ENCODE measurements at places on chromosomes 3 and 15.

DNA sequence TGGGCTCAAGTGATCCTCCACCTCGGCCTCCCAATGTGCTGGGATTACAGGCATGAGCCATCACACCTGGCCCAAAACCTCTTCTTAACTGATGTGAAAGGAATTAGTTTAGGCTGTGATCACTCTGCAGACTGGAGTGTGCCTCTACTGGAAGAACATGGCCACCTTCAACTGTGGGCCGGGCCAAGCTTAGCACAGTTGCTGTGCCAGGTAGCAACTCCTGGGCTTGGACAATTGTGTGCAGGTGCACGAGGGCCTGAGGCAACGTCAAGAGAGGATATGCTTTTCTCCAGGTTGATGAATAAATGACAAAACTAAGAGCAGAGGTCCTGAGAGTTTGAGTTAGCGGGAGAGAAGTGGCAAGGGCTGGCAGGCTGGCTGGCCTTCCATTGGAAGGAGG is 6.5 kb downstream of the FAH start:
- DNase-seq: no peak

DNA sequence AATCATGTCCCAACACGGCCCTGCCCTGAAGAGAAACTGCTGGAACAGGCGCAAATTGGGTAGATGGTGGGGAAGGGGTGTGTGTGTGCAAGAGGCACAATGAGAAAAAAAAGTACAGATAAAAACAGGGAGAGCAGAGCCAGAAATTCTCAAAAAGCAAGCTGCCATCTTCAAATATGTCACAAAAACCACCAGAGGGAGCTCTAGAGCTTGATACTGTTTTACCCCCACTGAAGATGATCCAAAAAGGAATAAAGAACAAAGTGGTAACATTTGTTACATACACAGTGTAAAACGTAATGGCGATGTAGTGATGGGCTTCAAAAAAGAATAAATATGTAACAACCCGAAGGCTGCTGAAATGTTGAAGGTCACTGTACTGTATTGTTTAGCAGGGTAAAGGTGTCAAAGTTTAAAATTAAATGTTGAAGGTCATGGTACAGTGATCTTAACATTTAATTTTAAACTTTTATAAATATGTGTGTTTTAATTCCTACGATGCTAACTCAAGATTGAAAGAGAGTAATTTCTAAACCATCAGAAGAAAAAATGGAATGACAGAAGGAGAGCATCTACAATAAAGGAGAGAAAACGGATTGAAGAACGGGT is 6.0 kb downstream of the SNRPA1 start:
- DNase-seq: no peak

DNA sequence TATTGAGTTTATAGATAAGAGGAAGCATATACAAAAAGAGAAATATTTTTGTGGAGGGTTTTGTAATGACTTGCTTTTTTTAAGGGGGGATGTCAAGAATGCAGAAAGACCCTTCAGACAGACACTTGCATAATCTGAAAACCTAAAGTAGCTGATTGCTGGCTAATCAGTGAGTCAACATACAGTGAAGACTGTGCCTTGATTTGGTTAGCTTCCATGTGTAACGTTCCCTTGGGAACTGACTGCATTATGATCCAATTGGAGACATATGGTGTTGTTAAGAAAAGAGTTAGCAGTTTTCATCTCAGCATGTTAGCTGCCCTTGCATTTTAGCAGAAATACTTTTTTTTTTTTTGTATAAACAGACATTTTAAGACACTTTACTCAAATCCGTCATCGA is 483.2 kb downstream of the RBMS3 start:
- no peak for DNase-seq

DNA sequence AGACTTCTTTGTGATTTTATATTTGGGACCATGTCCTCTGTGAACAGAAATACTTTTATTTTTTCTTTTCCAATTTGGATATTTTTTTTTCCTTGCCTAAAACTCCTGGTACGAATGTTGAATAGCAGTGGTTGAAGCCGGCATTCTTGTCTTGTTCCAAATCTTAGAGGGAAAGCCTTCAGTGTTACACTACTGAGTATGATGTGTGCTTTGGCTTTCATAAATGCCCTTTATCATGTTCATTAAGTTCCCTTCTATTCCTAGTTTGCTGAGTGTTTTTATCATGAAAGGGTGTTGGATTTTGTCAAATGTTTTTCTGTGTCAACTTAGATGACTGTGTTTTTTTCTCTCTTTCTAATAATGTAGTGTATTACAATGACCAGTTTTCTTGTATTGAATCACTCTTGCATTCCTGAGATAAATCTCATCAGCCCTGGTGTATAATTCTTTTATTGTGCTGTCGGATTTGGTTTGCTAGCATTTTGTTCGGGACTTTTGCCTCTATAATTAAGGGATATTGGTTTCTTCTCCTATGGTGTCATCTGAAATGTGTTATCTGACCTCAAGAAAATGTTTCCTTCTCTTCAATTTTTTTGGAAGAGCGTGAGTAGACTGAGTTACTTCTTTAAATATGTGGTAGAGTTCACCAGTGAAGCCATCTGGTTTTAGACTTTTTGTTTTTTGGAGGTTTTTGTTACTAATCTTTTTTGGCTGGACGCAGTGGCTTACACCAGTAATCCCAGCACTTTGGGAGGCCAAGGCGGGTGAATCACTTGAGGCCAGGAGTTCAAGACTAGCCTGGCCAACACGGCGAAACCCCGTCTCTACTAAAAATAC is 33.3 kb downstream of the MAP1A start:
- no peak for DNase-seq

GRCh38 chr15:96171853-96172296 is 158.6 kb upstream of the NR2F2 start:
- no peak for DNase-seq

DNA sequence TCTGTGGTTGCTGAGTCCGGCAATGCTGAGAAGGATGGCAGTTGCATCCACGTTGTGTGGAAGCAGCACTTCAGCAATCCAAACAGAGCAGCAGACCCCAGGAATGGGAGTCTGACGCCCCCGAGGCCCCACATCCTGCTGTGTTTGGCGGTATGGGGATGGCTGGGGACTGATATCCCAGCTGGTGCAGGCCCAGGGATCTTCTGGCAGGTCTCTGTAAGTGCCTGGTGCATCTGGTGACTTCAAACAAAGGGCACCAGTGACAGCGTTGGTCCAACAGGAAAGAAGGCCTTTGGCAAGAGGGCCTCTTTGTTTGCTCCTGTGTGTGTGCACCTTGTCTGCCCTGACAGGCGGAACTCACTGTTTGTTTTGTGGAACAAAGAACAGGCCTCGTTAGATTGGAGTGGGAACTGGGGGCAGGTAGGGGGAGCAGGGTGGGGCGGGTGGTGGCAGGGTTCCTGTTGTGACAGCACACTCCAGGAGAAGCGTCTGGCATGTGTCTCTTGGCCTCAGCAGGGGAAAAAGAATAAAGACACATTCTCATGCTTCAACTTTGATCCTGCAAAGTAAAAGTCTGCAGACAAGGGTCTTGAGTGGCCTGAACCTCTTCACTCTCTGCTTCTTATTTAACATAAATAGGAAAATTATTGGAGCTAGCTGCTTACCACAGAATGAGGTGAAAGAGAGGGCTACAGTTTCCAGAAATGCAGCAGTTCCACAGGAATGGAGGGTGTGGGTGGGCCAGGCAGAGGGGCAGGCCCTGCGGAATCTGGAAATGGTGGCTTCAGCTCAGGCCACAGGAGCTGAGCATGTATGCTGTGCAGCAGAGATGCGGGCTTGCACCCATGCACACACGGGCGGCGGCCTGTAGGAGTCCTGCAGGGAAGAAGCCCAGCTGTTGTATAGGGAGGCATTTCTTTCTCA is 94.5 kb upstream of the MYZAP start:
- no peak for DNase-seq
